ENCODE measurements at places on chromosomes 12 and 14.
A peak's percentile ranks its signal among the peaks of the same experiment; 100 is the strongest.

- peak; percentile 57 for DNase-seq
Observed at GRCh38 chr14:50551877-50552276, 8.1 kb upstream of the ATL1 start.

GRCh38 chr12:99388671-99389195 is 258.8 kb upstream of the GARIN6 start:
- DNase-seq = no peak

- DNase-seq = no peak
Observed at GRCh38 chr12:104665296-104665695, 208.5 kb downstream of the CHST11 start.

DNA sequence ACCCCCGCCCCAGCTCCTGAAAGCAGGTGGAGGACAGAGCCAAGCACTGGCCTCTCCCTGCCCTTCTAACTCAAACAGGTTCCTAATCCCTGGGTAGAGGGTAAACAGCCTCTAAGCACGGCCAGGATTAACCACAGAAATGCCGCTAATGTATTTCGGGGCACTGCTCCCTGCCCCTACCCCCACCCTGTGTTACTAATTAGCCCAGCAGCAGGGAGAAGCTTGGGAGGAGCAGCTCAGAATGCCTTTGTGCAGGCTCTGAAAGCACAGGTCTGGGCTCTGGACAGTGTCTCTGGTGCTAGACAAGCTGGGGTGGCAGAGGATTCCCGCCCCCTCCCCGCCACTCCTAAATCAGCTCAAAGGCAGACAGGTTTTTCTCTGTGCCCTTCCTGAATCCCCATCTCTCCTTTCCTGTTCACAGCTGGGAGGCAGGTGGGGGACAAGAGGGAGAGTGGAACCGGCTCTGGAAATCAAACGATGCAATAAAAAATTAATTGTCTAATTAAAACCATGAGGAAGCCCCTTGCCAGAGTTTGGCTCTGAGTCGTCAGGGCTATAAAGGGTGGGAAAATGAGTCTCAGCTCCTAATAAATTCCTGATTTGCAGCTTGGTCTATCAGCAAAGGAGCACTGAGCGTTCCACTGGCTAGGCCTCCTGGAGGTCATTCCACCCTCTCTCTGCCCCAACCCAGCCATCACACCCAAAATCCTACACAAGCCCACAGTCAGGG is 53.0 kb downstream of the SMUG1 start:
- no peak for DNase-seq
